MCF 10A (cell line): ENCODE measurements at places on chromosomes 6 and 20. TPM values are rescaled to one million over a fixed set of nuclear protein-coding genes. Genes with fewer than 3 reads are reported as not detected.

DNA sequence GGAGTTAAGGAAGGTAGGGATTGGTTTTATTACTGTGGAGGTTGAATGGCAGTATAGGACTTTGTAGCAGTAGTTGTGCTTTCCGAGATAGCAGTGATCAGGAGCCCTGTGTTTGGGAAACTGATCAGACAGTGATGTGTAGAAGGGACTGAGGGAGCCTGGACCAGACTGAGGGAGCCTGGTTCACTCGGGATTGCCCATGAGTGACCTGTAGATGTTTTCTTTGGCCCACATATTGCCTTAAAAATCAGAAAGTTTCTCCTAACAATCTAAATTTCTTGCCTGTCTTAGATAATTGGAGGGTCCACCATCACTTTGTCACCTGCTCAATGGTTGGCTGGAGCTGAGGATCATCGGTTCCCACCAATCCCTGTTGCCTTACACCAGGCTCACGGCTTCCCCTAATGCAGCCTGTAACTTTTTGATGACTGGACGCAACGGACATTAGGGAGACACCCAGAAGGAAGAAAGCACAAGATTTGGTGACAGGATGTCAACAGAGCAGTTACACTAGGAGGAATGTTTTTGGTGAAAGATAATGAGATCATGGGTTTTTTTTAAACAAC lies 1.1 kb downstream of the CDS2 start:
- peak overlapping the region; percentile 36 for H3K27ac ChIP-seq
- no peak for DNase-seq
- no peaks in the 10 kb centered on the region for H3K27me3 ChIP-seq
- H3K4me1 ChIP-seq = peaks cover 22% of the 10 kb centered on the region
- H3K4me3 ChIP-seq = peak overlapping the region; percentile 76
- no peaks in the 10 kb centered on the region for H3K36me3 ChIP-seq

- no peak for DNase-seq
- no peak overlapping the region for H3K27ac ChIP-seq
- peaks cover 89% of the 10 kb centered on the region for H3K27me3 ChIP-seq
- H3K4me1 ChIP-seq = no peaks in the 10 kb centered on the region
- H3K36me3 ChIP-seq = no peaks in the 10 kb centered on the region
Observed at GRCh38 chr6:133235221-133235620, 5.9 kb upstream of the EYA4 start.

The C20orf202 gene
- not detected in 2 replicates for total RNA-seq

GRCh38 chr6:47238456-47238995 lies 71.2 kb downstream of the TNFRSF21 start:
- H3K4me3 ChIP-seq = no peak overlapping the region
- H3K27me3 ChIP-seq = no peaks in the 10 kb centered on the region
- no peak overlapping the region for H3K27ac ChIP-seq
- peaks cover 14% of the 10 kb centered on the region for H3K36me3 ChIP-seq
- no peak for DNase-seq
- H3K4me1 ChIP-seq = peaks cover 17% of the 10 kb centered on the region

- no peaks in the 10 kb centered on the region for H3K27me3 ChIP-seq
- peaks cover 6% of the 10 kb centered on the region for H3K36me3 ChIP-seq
- H3K4me3 ChIP-seq = peak overlapping the region; percentile 57
- peak overlapping the region; percentile 43 for H3K27ac ChIP-seq
- peaks cover 21% of the 10 kb centered on the region for H3K4me1 ChIP-seq
Observed at GRCh38 chr6:113433335-113433991, 423.7 kb upstream of the MARCKS start.

The PHF3 gene
- 41.0 and 46.4 TPM in 2 replicates for total RNA-seq

The RAET1L gene
- 1.2 TPM in 2 replicates for total RNA-seq

DNA sequence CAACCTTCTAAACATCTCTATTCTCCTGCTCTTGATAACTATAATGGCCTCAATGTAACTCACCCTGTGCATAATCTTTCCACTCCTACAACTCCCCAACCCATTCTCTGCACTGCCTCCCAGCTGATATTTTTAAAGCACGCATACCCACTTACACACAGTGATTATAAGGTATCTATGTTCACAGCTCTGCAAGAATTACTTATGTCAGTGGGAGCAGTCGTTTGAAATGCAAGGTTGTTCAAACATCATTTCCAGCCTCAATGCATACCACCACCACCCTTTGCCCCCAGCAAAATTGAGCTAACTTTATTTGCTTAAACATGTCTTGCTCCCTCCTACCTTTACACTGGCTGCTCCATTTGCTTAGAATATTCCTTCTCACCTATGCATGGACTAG lies 506.0 kb downstream of the RFPL4B start:
- H3K27me3 ChIP-seq = peaks cover 12% of the 10 kb centered on the region
- no peaks in the 10 kb centered on the region for H3K4me1 ChIP-seq
- H3K4me3 ChIP-seq = no peak overlapping the region
- no peak for DNase-seq

DNA sequence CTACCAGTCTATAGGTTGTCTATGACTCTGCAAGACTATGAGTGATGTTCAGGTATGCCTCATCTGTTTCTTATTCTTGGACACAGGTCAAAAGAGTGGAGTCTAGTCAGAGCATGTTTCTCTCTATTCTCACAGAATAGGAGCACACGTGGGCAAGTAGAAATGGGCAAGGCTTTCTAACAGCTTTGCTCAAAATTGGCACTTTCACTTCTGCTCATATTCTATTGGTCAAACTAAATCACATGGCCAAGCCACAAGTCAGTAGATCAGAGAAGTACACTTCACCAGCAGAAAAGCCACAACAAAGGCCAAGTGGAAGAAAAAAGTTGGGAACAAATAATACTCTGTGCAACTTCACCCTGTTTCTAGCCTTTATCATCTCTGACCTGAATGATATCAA lies 354.5 kb upstream of the SYNCRIP start:
- no peaks in the 10 kb centered on the region for H3K27me3 ChIP-seq
- no peak overlapping the region for H3K4me3 ChIP-seq
- H3K4me1 ChIP-seq = no peaks in the 10 kb centered on the region
- no peaks in the 10 kb centered on the region for H3K36me3 ChIP-seq

The ZSCAN23 gene
- total RNA-seq = 3.0 and 4.7 TPM in 2 replicates

The NRSN1 gene
- total RNA-seq = not detected in 2 replicates

The COL19A1 gene
- total RNA-seq = not detected in 2 replicates

- H3K27ac ChIP-seq = no peak overlapping the region
- peaks cover 5% of the 10 kb centered on the region for H3K27me3 ChIP-seq
- no peaks in the 10 kb centered on the region for H3K36me3 ChIP-seq
Observed at GRCh38 chr20:31823360-31824124, 4.4 kb downstream of the MYLK2 start.

DNA sequence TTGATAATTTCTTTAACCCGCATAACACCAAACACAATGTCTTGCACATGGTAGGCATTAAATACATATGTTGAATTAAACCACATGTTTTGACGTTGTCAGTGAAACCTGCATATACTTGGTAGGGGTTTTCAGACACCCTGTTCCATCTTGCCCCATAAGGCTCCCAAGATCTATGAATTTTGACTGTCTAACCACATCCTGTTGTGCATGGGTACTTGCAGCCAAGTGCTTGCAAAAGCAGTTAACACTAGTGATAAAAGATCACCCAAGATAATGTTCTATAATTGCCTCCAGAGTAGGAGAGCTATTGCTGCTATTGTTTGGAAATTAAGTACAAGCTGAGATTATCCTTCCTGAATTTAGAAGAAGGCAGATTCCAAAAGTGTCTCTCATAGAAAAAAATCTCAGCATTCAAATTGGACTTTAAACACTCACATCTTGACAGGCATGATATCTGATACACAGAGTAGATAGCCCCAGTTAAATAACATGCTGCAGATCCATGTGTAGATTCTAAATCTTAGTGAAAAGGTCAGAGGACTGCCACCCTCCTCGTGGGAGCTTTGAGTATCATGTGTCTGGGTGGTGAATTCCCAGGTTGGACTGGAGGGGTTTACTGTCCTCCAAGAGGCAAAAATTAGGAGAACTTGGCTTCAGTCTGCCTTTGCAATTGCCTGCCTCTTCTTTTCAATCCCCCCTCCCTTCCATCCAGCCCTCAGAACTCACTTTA lies 25.8 kb upstream of the CCN6 start:
- peaks cover 10% of the 10 kb centered on the region for H3K4me1 ChIP-seq
- H3K4me3 ChIP-seq = no peak overlapping the region
- no peak overlapping the region for H3K27ac ChIP-seq
- H3K36me3 ChIP-seq = no peaks in the 10 kb centered on the region
- DNase-seq = no peak

The EYA2 gene
- total RNA-seq = 0.12 TPM in 1 of 2 replicates, not detected in the other

DNA sequence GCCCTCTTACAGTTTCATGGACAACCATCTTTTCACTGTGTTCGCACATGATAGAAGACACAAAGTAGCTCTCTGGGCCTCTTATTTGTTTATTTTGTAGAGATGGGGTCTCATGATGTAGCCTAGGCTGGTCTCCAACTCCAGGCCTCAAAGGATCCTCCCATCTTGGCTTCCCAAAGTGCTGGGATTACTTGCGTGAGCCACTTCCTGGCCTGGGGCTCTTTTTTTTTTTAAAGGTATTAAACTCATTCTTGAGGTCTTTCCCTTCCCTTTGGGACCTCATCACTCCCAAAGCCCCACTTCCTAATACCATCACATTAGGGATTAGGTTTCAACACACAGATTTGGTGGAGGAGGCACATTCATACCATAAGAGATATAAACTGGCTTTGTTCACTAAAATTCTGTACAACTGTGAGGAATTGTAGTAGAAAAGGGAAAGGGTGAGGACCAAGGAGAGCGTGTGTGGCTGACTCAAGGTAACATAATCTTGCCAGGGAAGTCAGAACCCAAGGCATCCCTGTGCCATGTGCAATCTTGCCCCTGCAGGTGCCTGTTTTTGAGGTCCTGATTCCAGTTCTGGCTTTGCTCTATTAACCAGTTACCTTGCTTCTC lies 45.5 kb downstream of the EIF2S2 start:
- no peak overlapping the region for H3K27ac ChIP-seq
- H3K36me3 ChIP-seq = peaks cover 18% of the 10 kb centered on the region
- no peaks in the 10 kb centered on the region for H3K27me3 ChIP-seq
- H3K4me3 ChIP-seq = no peak overlapping the region
- peak; percentile 46 for DNase-seq

DNA sequence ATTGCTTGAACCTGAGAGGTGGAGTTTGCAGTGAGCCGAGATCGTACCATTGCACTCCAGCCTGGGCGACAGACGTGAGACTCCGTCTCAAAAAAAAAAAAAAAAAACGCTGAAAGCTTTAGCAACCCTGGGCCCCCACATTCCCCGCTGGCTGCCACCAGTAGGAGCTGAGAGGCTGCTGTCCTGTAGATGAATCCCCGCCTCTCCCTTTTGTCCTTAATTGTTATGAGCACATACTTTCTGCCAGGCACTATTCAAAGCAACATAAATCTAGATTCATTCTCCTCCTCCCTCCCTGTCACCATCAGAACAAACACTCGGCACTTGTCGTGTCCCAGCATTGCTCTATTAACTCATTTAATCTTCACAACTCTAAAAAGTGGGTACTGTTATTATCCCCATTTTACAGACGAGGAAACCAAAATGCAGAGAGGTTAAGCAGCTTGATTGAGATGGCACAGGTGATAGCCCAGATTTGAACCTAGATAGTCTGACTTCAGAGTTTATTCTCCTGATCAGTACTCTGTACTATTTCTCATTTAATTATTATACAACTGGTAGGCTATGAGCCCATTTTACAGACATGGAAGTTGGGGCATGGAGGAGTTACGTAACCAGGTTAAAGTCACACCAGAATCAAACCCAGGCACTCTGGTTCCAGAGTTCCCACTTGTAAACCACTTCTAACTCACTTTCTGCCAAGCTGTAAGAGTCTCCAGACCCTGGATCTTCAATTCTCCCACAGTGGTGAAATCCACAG lies 97.4 kb downstream of the EYA2 start:
- H3K27ac ChIP-seq = no peak overlapping the region
- no peak overlapping the region for H3K4me3 ChIP-seq
- DNase-seq = no peak
- H3K27me3 ChIP-seq = peaks cover 13% of the 10 kb centered on the region
- no peaks in the 10 kb centered on the region for H3K36me3 ChIP-seq

The TCP11 gene
- total RNA-seq = not detected in 2 replicates

GRCh38 chr6:42394151-42394550 lies 57.6 kb downstream of the TRERF1 start:
- no peak overlapping the region for H3K4me3 ChIP-seq
- no peak for DNase-seq
- H3K4me1 ChIP-seq = peaks cover 30% of the 10 kb centered on the region
- no peaks in the 10 kb centered on the region for H3K27me3 ChIP-seq
- H3K36me3 ChIP-seq = peaks cover 9% of the 10 kb centered on the region

GRCh38 chr6:136465766-136466303 lies 84.4 kb downstream of the MAP7 start:
- no peaks in the 10 kb centered on the region for H3K27me3 ChIP-seq
- no peaks in the 10 kb centered on the region for H3K36me3 ChIP-seq
- DNase-seq = peak; percentile 22
- peaks cover 6% of the 10 kb centered on the region for H3K4me1 ChIP-seq

The RAD21L1 gene
- not detected in 2 replicates for total RNA-seq

The GRM4 gene
- not detected in 2 replicates for total RNA-seq

The MUCL3 gene
- not detected in 2 replicates for total RNA-seq

The SMLR1 gene
- not detected in 2 replicates for total RNA-seq

GRCh38 chr6:15425947-15426346 lies 180.1 kb downstream of the JARID2 start:
- peaks cover 3% of the 10 kb centered on the region for H3K36me3 ChIP-seq
- H3K27me3 ChIP-seq = no peaks in the 10 kb centered on the region
- DNase-seq = no peak
- peaks cover 30% of the 10 kb centered on the region for H3K4me1 ChIP-seq

The ANKRD6 gene
- total RNA-seq = 1.0 and 2.1 TPM in 2 replicates

DNA sequence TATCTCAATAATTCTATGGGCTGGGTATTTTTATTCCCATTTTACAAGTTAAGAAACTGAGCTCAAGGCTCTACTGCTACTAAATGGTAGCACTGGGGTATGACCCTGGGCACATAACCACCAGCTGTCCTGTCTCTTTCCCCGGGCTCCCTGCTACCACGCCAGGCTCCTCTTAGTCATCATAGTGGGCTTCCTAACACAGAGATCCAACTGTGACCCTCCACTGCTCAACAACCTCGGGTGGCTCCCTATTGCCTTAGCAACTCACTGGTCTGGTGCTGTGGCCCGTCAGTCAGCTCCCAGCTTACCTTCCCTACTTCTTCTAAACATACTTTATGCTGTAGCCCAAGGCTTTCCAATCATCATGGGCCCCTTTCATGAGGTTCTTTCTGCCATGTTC lies 4.5 kb downstream of the KIAA1755 start:
- H3K4me1 ChIP-seq = peaks cover 15% of the 10 kb centered on the region
- no peaks in the 10 kb centered on the region for H3K36me3 ChIP-seq
- H3K4me3 ChIP-seq = no peak overlapping the region
- peaks cover 18% of the 10 kb centered on the region for H3K27me3 ChIP-seq

The PRSS35 gene
- total RNA-seq = not detected in 2 replicates

The ZNF512B gene
- 23.5 and 26.6 TPM in 2 replicates for total RNA-seq

GRCh38 chr6:165799391-165800153 lies 136.5 kb upstream of the PDE10A start:
- no peaks in the 10 kb centered on the region for H3K36me3 ChIP-seq
- no peak overlapping the region for H3K4me3 ChIP-seq
- no peak overlapping the region for H3K27ac ChIP-seq
- H3K4me1 ChIP-seq = no peaks in the 10 kb centered on the region
- DNase-seq = no peak
- H3K27me3 ChIP-seq = no peaks in the 10 kb centered on the region
